ENCODE measurements at places on chromosomes 13 and 19.

DNA sequence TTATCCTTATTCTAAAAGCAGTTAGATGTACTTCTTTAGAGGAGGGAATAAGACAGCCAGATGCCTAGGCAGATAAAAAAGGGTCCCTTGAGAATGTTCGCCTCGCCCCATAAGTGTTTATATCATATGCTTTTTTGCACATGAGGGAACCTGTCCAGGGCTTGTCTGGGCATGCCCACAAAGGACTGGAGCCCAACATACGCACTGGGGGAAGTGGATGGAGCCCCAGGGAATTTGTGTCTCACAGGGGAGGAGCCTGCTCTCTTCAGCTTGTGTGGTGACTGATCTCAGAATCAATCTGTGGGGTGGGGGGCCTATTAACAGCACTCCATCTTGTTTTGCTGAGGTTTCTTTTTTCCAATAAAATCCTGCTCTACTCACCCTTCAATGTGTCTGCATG, 22.6 kb downstream of the MED4 start:
- DNase-seq: no peak

DNA sequence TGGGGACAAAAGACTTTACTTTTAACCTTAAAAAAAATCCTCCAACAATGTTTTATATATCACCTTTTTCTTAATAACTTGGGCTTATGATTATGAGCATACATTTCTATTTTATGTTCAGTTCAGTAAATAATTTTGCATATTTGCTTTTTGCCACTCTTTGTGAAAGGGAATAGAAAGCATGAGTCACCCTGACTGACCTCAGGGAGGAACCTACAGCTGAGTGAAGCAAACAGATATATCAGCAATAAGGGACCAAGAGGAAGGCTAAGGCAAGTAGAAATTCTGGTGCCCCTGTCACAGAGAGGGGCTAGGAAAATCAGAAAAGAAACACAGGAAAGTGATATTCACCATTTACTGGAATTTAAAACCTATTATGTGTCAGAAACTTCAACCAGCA, 37.2 kb upstream of the SOHLH2 start:
- no peak for DNase-seq

- no peak for DNase-seq
Observed at GRCh38 chr19:16876904-16877361, 11.9 kb upstream of the F2RL3 start.

GRCh38 chr13:43036351-43037250, 13.2 kb downstream of the DNAJC15 start:
- no peak for DNase-seq

- DNase-seq: no peak
Observed at GRCh38 chr13:71879129-71879535, 12.1 kb upstream of the DACH1 start.

DNA sequence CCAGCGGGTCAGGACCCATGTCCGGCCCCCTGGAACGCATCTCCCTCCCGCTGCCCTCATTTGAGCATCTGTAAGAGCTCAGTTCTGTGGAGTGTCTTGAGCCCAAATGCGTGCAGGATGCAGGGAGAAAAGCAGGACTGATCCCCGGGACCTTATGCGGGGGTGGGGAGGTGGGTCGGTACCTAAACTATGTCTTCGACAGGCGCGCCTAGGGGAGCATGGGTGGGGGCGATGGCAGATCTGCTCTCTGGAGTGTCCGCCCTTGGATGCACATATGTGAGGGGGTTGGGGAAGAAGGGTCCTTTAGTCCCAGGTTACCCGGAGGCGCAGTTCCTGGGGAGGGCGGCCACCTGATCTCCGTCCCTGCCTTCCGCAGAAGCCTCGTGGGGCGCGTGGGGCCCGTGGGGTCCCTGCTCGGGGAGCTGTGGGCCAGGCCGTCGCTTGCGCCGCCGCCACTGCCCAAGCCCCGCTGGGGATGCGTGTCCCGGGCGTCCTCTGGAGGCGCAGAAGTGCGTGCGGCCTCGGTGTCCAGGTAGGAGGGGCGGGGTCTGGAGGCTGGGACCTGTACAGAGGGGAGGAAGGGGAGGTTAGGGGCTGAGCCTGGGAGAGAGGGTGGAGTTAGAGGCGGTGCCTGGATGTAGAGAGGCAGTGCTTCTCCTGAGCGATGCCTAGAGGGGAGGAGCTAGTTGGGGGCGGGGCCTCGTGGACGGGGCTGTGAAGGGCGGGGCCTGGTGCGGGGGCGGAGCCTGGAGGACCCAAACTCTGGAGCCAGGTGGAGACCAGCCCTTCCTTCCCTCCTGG, 2.9 kb downstream of the CILP2 start:
- peak; percentile 87 for DNase-seq

DNA sequence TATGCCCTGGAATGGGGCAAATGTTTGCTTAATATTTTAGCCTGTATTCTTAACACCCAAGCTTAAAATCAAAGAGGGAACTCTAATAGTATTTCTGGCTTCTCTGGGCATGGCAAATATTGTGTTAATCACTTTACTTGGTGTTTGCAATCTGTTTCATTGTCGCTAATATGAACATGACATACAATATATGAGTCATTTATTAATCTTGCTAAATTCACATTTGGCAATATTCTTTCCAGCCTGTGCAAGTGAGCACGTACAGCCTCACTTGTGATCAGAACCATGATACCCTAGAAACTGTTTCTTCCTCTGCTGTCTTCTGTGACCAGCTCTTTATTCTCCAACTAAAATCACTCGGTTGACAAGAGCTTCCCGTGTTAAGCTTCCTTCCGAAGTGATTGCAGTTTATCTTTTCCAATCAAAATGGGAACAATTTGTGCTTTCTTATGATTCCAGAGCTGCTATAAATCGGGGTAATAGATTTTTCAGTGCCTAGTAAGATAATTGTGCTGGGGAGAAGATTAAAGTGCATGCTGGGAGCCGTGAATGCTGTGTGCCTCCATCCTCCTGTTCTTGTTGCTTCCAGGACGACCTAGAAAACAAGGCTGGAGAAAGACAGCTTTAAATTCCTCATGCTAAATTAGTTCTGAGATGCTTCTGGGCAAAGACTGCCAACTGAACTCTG, 153.0 kb upstream of the TMTC4 start:
- DNase-seq: no peak

DNA sequence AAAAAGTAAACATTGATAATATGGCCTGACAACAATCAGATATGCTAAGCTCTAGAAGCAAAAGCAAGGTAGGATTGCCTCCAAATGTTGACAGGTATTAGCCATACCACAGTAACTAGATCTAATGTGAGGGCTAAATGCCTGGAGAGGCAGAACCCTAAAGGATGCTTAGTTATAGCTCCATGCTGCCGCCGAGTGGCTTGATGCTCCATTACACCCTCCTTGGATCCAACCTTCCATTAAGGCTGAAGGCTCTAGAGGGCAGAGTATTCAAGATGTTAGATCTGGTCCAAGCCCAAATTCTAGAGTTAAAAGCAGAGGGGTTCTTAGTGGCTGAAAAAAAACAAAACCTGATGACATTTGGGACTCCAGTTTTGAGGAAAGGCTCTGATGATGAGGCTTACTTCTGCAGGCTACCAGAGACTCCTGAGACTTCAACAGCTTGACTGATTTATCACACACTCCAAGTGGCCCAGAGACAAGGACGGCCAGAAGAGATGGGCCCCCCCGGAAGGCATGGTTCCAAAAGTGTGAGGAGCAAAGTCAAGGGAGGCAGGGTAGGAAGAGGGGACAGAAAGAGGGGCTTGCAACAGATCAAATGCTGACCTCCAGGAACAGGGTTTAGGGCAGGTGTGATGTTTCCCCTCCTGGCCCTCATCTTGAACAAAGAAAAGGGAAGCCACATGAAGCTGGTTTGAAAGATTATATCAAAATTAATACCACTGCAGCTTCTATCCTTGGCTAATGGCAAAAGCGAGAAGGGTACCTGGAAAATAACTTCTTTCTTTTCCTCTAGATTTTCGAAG, 21.9 kb upstream of the CPB2 start:
- DNase-seq: peak; percentile 71

DNA sequence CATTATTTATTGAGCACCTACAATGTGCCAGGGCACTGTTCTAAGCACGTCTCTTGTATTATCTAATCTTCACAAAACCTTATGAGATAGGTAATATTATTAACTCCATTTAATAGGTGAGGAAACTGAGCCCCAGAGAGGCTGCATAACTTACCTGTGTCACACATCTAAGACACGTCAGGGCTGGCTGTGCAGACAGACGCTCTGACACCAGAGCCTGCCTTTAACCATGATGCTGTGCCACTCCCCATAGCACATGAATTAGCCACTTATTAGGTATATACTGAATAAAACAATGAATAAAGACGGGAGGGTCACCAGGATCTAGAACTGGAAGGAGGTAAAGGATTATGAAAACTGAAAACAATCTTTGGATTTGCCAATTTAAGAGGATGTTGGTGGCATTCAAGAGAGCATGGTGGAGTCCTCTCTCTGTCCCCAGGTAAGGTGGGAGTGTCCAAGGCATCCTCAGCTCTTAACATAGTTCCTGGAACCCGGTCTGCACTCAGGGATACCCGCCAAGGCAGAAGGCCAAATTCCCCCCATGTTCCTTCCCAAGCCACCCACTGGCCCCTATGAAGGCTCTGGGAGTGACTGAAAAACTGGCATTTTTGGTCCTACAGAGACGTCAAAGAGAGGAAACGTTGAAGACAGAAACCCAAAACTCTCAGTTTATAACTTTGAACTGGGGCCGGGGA, 479.7 kb downstream of the FOXO1 start:
- no peak for DNase-seq

DNA sequence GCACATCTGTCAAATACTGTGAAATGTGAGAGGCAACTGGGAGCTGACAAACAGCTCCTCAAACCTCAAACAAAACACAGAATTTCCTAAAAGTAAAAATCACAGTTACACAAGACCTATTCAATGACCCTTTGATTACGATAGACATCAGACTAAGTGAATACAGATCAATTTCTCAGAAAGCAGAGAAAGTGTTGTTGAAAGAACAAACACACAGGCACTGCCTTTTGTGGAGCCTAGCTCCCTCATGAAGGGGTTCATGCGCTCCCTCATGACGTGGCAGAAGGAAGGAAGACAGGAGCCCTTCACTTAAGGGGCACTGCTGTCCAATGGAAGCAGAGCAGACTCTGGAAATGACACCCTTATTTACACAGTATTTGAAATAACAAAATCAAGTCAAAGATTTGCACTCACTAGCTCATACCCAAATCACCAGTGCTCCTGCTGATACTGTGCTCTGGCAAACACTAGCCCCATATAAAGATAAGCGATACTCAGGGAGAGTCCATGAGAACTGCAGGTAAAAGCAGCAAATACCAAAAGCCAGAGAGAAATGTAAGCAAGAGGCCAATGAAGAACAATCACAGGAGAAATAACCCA, 144.9 kb downstream of the KLF12 start:
- no peak for DNase-seq

DNA sequence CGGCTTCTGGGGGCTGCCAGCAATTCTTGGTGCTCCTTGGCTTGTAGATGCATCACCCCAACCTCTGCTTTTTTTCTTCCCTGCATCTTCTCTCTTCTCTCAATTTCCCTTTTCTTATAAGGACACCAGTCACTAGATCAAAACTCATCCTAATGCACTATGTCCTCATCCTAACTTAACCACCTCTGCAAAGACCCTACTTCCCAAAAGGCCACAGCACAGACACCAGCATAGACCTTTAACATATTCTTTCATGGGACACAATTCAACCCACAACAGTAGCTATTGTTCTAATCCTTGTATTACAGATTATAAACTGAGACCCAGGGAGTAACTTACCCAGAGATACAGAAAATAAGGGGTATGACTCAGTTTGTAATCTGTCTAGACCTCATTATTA, 47.0 kb downstream of the RUBCNL start:
- no peak for DNase-seq

DNA sequence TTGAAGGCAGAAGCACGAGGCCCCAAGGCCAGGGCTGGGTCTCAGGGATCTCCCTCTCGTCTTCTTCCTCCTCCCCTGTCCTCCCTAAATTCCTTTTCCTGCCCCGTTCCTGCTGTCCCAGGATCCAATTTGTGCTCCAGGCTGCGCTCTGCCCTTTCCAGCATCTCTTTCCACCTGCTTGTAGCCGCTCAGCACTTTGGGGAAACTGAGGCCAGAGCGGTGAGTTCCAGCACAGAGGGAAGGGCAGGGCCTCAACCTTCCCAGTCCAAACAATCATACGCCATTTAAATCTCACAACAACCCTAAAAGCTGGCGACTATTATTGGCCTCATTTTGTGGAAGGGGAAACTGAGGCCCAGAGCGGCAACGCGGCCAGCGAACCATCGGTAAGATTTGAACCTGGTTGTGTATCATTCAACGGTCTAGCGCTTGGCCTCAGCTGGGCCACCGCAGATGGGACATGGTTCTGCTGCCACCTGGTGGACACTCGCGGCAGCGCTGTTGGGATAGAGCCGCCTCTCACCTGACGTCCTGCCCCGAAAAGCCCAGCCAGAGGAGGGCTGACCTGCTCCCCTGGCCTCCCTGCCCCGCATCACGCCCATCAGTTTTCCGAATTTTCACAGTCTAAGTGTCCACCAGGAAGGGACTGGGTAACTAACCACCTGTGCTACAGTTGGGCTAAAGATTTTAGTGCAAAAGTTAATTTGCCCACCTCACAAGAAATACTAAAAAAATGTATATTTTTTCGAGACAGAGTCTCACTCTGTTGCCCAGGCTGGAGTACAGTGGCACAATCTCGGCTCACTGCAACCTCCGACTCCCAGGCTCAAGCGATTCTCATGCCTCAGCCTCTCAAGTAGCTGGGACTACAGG, 4.2 kb upstream of the RPL18A start:
- DNase-seq: peak; percentile 96

GRCh38 chr19:56613639-56614038, 18.5 kb downstream of the ZNF71 start:
- DNase-seq: no peak

DNA sequence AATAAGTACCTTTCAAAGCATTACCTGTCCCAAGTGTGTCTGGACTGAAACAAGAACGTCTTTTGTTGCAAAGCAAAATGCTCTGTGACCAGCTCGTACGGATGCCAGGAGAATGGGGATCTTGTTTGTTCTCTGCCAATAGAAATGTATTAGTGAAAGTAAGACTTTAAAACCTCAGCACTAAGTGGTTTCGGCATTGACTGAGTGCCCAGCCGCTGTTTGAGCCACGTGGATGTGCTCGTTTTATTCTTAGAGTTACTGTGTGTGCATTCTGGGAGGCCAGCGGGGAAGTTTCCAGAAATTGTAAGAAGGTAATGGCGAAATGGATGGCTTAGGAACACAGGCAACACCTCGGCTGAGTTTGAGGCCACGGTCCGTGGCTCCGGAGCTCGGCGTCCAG, 117.1 kb upstream of the USP29 start:
- DNase-seq: no peak

- DNase-seq: no peak
Observed at GRCh38 chr13:97567510-97568243, 133.7 kb downstream of the RAP2A start.

GRCh38 chr19:16265205-16265604, 59.4 kb upstream of the KLF2 start:
- no peak for DNase-seq

- DNase-seq: no peak
Observed at GRCh38 chr19:6138066-6138465, 2.6 kb downstream of the ACSBG2 start.

DNA sequence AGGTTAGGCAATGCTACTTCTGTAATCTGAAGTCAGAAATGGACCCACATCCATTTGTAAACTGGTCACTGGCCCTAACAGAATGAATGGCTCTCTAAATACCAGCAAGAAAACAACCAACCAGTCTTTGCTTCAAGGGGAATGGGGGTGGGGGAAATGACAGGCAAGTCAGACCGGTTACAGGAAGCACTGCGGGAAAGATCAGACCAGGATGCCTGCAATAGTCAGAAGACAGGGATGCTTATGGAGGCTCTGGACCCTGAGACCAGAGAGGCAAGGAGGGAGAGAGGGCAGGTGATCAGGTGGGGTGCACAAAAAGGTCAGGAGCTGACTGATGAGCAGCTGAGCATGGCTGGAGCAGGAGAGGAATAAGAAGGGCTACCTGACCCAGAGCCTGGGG, 13.1 kb downstream of the MED26 start:
- no peak for DNase-seq

- no peak for DNase-seq
Observed at GRCh38 chr13:46053162-46054012, 841 bp upstream of the ZC3H13 start.
